Thoracic aorta (tissue), 2 donors: ENCODE measurements at places on chromosomes 5 and 9. TPM values are rescaled to one million over a fixed set of nuclear protein-coding genes. Genes with fewer than 3 reads are reported as not detected.

DNA sequence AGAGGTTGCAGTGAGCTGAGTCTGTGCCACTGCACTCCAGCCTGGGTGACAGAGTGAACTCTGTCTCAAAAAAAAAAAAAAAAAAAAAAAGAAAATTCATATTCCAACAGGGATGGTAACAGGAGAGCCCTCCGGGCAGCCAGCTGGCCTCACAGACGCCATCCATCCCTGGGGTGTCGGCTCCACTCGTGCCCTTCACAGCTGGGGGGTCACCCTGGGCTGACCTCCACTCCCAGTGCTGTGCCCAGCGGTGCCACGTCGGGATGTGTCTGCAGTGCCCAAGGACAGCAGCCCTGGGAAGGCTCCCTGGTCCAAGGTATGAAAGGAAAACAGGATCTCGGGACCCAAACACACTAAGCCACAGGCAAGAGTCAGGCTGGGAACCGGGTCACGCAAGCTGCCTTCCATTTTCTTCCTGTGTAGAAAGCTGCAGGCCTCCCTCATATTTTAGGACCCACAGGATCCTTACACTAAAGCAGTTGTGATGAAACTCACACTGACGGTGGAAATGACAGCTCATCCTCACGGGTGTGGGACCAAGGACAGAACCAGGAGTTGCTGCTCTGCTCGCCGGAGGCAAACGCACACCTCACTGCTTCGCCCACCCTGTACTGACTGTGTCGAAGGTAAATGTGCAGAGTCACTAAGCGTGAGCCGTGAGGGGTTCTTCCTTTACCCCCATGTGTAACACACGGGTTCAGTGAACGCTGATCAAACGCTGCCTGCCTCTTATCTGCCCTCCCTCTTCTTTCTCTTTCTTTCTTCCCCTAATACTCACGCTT, 5.3 kb downstream of the SLC12A7 start:
- no peak for DNase-seq

GRCh38 chr9:93038918-93039317, 19.6 kb upstream of the SUSD3 start:
- no peak for DNase-seq

- DNase-seq, result no peak
These were observed 157.2 kb upstream of the PHYKPL start for GRCh38 chr5:178389796-178390195.

The SKIC3 gene
- 53.2 TPM for total RNA-seq

The SNCAIP gene
- total RNA-seq, result 4.5 TPM

The ENHO gene
- not detected for total RNA-seq

The NAIF1 gene
- total RNA-seq, result 21.0 TPM

DNA sequence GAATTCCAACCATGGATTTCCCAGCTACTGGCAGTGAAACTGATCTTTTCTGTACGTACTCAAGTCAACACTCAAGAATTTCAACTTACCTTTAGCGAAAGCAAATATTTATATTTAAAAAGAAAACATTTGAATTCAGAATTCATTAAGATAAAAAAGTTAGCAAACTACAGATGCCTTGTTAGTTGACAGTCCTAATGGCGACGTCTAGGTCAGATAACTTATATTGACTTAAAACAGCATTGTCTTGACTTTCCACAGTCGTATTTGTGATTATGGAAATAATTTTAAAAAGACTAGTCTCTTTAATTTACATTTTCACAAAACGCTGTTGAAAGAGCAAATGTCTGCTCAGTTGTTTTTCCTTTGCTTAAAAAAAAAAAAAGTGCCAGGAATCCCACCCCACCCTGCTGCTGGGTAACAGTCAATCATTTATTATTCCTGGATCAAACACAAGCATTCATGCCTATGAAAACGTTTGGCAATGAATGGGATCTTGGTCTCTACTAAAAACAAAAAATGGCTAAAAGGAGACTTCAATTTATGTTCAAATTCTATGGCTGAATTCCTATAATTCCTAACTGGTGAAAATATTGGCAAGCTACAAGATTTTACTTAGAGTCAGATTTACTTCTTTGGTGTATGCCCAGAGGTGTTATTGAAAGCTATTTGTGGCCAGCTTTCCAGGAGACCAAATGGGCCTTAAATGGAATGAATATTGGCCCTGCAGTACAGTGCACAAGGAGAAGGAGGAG, 22.0 kb downstream of the OR2S2 start:
- DNase-seq, result no peak

DNA sequence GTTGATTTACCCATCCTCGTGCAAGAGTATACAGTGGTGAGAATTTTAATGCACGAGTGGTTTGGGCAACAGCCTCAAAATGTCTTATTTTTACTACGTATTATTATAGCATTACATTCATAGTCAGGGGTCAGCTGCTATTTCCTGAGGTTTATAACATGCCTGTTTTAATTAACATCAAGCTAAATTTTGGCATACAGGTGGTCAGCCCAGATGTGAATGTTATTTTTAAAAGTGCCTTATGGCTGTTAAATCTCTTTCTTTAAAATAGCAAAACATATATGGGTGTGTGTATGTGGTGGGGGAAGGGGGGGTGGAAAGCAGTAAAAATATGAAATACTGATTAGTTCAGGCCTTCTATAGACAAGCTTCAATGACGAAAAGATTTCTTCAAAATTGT, 424.5 kb upstream of the CLINT1 start:
- DNase-seq, result no peak

The SLC6A7 gene
- not detected for total RNA-seq

- DNase-seq, result no peak
These were observed 332.8 kb upstream of the PTGER4 start for GRCh38 chr5:40346901-40347300.

- no peak for DNase-seq
These were observed 122.5 kb downstream of the COL23A1 start for GRCh38 chr5:178467568-178468195.

DNA sequence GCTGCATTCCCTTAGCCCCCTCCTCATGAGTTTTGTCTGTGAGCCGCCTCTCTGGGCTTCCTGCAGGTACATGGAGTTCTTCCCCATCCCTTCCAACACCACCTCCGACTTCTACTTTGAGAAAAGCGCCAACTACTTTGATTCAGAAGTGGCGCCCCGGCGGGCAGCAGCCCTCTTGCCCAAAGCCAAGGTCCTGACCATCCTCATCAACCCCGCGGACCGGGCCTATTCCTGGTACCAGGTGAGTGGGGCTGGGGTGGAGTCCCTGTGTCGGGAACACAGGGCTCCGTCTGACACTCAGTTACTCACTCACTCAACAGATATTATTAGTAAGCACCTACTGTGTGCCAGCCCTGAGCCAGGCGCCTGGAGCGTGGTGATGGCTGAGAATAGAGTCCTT, 37.3 kb downstream of the NDST1 start:
- no peak for DNase-seq

The NLN gene
- 24.1 TPM for total RNA-seq

DNA sequence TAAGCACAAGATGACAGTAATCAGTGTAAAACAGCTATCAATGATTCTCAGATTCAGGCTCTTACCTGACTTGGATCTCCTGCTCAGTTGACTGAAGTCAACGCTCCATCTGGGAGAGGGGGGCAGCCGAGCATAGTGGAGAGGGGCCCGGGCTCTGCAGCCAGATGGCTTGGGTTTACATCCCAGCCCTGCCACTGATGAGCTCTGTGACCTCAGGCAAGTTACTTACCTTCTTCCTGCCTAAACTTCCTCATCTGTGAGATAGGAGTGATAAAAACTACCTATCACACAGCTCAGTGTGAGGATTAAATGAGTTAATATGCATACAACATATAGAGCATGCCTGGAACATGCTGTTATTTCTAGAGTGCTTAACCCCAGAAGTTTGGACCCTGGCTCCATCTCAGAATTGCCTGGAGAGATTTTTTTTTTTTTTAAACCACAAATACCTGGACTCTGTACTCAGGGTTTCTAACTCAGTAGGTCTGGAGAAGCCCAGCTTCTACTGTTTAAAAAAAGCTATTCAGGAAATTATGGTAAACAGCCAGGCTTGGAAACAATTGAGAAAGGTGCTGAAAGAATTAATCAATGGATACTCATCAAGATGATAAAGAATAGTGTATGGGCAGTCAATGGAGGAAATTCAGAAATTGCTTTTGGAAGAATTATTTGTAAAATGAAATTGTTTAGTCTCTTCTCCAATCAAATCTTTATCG, 72.2 kb downstream of the ANKRD55 start:
- DNase-seq, result no peak

The ASTN2 gene
- 6.8 TPM for total RNA-seq

DNA sequence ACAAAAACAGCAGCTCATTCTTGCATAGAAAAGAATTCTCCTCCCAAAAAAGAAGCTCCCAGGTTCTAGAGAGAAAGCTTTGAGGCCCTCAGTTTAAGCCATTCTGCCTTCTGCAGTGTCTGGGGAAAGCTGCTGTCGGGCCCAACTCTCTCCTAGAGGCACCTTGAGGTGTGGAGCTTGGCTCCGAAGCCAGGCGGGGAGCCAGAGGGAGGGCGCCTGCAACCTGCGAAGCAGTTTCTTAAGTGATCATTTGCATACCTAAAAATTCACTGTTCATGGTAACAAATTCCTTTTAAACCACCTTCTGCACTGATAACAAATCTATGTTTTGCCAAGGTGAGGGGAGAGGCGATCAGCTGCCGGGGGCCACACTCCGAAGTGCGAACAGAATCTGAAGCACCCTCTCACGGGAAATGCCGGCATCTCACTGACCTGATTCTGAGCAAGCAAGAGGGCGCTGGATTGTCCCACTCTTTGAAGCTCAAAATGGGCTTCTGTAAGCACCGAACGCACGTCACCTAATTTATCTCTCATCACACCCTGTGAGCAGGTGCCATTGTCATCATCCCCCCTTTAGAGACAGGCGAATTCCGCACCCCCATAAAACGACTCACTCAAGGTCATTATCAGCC, 86.1 kb downstream of the GTF3C4 start:
- no peak for DNase-seq

DNA sequence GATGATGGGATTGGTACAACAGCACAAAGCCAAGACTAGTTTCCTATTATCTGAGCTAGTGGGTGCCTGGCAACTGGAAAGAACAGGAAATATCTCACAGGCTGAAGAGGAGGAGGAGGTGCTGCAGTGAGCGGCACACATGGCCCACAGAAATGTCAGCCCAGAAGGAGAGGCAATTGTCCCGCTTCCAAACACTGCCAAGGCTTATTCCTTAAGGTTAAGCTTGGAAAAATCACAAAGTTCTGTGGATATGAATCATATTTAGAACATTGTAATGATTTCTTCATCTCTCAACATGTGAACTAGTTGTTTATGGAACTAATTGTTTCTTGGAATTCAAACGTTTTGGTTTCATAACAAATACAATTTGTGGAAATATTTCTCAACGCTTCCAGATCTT, 1019.5 kb upstream of the SEMA6A start:
- DNase-seq, result no peak

The IFNA21 gene
- not detected for total RNA-seq

DNA sequence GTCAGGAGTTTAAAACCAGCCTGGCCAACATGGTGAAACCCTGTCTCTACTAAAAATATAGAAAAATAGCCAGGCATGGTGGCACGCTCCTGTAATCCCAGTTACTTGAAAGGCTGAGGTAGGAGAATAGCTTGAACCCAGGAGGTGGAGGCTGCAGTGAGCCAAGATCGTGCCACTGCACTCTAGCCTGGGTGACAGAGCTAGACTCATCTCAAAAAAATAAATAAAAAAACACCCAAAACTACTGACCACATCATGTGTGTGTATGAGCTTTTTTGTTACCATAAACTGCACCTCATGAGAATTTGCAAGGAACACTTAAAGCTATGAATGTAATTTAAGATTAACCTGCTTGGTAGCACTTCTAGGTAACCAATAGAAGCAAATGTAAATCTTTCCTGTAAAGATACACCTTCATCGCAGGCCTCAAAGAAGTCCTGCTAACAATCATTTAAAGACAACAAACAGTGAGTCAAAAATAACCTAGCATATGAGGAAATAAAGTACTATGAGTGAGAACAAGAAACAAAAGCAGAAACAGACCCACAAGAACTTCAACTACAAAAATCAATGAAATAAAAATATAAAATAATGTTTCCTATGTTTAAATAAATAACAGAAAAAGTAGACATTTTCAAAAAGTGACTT, 13.0 kb downstream of the SLC38A9 start:
- DNase-seq, result no peak

The RGS14 gene
- 12.6 TPM for total RNA-seq

The IRX4 gene
- not detected for total RNA-seq

The EQTN gene
- total RNA-seq, result not detected
